ENCODE measurements at places on chromosomes 1 and 21.

- no peak for DNase-seq
Measured at GRCh38 chr1:206679738-206680211, 4.9 kb upstream of the MAPKAPK2 start.

DNA sequence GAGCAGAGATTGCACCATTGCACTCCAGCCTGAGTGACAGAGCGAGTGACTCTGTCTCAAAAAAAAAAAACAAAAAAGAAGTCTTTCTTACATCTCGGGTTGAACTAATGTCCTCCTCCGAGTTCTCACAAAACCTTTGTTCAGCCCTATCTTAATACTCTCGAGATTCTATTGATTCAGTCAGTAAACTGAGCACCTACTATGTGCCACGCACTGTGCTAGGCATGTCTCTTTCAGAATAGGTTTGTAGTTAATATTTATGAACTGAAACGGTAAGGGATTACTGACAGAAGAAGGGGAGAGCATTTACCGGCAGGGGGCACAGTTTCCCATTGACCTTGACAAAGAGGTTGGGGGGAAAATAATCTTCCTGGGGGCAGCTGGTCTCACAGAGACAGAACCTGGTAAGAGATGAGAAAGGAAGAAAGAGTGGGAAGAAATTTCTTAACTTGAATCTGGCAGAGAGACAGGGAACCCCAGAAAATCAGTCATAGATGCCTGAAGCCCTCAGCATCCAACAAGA, 3.4 kb downstream of the PIAS3 start:
- DNase-seq, result no peak

GRCh38 chr1:72635719-72636118, 353.4 kb upstream of the NEGR1 start:
- DNase-seq, result no peak

DNA sequence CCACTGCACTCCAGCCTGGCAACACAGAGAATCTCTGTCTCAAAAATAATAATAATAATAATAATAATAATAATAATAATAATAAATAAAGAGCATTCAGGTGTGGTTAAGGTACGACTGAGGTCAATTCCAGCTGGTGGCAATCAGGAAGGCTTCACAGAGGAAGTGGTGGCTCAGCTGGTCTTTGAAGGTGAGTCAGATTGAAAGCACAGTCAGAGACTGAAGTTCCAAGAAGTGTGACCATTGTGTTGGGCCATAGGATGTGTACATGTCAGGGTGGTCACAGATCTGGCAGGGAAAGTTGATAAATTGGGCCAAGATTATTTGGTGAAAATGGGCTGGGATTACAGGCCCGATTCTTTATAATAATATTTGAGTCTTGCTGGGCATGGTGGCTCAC, 31.0 kb upstream of the MED18 start:
- no peak for DNase-seq

GRCh38 chr1:70487910-70488665, 77.0 kb downstream of the CTH start:
- DNase-seq, result peak; percentile 44

Data from epithelial cell of proximal tubule (primary cell).